ENCODE measurements at places on chromosomes 1 and 21. TPM values are rescaled to one million over a fixed set of nuclear protein-coding genes. Genes with fewer than 3 reads are reported as not detected.

- DNase-seq = no peak
Observed at GRCh38 chr1:164561007-164561406, 2.0 kb downstream of the PBX1 start.

- no peak for DNase-seq
Observed at GRCh38 chr1:226952118-226952441, 12.0 kb downstream of the COQ8A start.

SFN gene
- total RNA-seq = 0.16 TPM

- DNase-seq = no peak
Observed at GRCh38 chr1:3398396-3399140, 55.9 kb upstream of the ARHGEF16 start.

GRCh38 chr1:224069138-224069537 is 44.8 kb upstream of the FBXO28 start:
- DNase-seq = no peak

DNA sequence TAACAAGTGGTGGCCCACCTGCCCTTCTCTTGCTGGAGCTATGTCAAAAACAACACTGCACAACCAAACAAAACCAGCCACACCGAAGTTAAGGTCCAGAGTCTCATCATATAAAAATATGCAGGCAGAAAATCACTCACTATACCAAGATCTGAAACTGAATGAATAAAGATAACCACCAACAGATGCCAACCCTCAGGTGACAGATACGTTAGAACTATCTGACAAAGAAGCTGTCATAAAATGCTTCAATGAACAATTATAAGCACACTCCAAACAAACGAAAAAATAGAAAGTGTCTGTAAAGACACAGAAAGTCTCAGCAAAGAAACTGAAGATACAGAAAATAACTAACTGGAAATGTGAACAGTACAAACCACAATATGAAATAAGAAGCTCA is 14.0 kb downstream of the ZNF496 start:
- DNase-seq = no peak

DNA sequence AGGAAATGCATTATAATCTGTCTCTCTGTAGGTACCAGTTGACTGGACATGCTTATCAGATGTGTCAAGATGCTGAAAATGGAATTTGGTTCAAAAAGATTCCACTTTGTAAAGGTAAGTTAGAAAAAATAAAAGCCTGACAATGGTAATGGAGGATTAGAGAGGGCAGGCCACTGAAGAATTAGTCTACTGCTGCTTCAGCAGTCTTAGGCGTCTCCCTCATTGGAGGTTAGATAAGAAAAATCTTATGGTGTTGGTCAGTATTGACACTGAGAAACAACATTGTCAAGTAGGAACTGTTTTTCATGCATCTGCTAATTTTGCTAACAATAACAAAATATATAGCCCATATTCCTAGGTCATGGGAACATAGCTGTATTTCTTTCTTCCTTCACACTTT is 20.1 kb downstream of the CR2 start:
- no peak for DNase-seq

DNA sequence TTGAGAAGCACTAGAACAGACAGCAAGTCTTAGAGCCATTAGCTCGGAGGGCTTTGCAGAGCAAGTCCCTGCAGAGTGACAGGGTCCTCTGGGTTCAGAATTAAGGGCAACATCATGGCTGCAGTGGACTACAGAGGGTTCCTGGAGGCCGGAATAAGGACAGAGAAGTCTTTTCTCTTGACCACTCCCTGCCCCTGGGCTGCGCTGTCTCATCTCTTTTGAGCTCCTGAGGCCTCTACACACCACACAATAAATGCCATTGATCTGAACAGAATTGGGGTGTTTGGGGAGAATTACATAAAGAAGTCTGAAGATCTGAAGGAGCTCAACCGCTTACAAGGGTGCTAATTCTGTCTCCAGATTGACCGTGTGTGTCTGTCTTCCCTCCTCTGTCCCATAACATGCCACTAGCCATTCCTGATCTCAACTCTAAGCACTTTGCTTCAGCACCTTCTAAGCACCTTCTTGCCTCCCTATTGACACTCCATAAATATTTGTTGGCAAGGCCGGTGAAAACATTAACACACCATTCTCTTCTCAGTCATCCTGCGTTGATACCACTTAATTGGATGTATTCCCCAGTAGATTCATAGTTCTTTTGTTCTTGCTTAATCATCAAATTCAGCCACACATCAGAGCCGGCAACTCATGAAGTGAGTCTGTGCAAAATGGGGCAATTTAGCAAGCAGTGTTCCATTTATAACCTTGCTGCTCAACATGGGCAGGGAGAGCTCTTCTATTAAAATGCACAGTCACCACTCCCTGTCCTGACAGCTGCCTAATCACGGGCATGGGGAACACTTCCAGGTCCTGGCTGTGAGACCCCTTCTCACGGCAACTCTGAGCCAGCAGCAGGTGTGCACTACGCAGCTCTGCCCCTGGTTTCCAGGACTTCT is 49.7 kb downstream of the NMNAT2 start:
- no peak for DNase-seq

DNA sequence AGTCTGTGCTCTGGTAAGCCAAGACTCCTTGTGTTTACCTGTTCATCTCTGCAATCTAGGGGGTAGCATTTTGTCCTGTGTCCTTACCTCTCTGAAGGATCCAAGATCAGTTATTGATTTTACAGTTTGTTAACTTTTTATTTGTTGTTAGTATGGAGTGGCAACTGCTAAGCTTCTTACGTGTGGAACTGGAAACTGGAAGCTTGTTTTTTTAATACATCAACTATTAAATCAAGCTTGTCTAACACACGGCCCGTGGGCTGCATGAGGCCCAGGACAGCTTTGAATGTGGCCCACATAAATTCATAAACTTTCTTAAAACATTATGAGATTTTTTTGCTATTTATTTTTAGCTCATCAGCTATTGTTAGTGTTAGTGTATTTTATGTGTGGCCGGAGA is 29.2 kb upstream of the MPC2 start:
- no peak for DNase-seq

GRCh38 chr1:30610917-30611316 is 112.5 kb downstream of the MATN1 start:
- no peak for DNase-seq

- no peak for DNase-seq
Observed at GRCh38 chr1:175927944-175928343, 184.5 kb upstream of the TNR start.

DISC1 gene
- total RNA-seq = 3.5 TPM

C1orf94 gene
- not detected for total RNA-seq

DNA sequence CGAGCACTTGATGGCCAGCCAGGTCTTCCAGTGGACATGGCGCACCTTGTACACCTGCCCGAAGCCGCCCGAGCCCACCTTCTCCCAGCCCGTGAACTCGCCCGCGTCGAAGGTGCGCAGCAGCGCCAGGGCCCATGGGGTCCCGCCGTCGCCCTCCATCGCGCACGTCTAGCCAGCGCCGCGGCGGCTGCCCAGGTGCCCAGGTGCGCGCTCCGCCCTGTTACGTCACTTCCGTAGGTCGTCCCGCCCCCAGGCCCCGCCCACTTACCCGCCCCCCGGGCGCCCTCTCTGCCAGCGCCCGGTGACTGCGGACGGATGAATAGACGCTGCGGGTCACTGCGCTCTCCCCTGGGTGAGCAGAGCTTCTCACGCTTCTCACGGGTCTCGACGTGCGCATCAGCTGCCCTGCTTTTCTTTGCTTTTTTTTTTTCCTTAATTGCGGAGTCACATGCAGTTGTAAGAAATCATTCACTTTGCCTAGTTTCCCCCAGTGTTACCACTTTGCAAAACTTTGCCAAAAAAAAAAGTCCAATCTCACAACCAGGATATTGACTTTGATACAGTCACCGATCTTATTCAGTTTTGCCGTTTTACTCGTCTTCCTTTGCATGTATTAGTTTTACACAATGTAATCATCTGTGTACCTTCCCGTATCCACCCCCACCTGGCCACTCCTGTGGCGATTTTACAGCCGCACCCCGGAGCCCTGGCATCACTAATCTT is at the start of gene RIPK4:
RIPK4 (minus strand) TSS at position 170 of the 723 bp plus-strand sequence; CDS start at position 159, 11 bp downstream.
- no peak for DNase-seq

DNA sequence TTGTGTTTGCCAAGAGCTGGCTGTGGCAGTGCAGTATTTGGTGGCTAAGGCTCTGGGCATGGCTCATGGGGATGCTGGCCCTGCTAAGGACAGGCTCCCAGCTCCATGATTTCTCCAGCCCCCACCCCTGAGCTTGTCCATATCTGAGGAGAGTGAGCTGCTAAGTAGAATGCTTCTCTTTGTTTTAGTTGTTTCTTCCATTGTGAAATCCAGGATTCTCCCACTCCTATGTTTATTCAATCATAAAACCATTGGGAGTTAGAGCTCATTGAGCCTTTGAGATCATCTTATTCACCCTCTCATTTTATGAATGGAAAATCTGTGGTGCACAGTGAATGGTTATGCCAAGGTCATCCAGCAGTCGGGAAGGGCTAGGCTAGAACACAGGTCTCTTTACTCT is 188.8 kb downstream of the TNR start:
- DNase-seq = no peak

GRCh38 chr1:116243333-116244054 is 129.6 kb upstream of the ATP1A1 start:
- no peak for DNase-seq

DNA sequence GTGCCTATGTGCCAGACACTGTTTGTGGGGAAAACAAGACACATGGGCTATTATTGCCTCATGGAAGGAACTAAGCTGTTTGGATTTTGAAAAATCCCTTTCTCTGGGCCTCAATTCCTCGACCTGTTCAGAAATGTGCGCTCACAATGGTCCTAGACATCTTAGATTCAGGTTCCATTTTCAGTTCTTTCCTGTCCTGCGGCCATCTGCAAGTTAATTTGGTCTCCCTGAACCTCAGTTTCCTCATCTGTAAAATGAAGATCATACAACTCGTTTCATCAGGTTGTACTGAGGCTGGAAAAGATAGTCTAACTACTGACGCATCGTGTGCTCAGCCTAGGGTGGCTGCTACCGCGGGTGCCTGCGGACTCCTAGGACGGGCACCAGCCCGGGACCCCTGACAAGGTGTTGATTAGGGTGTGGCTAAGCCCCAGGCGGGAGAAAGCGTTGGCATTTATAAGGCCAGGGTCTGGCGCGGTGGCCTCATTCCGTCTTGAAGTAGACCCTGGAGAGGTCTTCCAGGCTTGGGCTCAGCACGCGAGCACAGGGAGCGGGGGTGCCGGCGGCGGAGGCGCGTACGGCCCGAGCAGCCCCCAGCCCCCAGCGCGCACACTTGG is 493 bp upstream of the ELOA start:
- DNase-seq = no peak

- no peak for DNase-seq
Observed at GRCh38 chr1:1398677-1399186, 403 bp downstream of the CCNL2 start.

DNA sequence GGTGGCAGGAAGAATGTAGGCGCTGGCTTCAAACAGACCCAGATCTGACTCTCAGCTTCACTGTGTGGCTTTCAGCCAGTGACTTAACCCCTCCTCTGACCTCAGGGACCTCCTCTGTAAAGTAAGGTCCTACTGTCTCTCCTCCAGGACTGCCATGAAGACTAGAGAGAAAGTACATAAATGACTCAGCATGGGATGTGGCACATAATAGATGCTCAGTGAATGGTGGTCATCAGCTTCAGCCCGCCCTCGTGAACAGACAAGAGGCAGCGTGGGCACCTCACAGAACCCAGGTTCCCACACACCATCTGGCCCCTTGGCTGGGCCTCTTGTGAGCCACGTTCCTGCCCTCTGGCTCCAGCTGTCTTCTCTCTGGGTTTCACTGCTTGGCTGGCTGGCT is 126.0 kb downstream of the SYF2 start:
- no peak for DNase-seq

DNA sequence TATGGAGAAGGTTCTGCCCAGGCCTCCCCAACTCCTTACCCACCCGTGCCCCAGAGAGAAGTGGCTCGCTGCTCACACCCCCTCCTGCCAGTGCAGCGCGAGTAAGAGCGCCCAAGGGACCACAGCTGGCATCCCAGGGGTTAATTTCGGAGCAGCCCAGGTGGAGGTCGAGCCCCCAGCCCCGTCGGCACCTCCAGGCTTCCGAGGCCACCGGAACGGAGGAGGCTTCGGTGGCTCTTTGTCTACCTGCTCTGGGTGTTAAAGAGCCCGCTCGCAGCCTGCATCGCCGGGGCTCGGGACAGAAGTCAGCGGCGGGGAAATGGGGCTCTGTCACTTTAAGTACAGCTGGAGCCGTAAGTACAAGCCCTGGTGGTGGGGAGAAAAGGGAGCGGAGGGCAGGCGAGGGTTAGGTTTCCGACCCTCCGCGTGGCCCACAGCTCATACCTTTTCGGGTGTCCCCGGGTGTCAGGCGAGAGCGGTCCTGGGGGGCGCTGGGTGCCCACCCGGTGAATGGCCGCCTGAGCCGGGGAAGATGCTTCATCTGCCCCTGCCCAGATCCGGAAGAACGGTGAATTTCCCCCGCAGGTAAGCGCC is 89.4 kb upstream of the IPO9 start:
- DNase-seq = peak; percentile 74

GRCh38 chr1:181349512-181349911 is 133.8 kb upstream of the CACNA1E start:
- no peak for DNase-seq

AMY1C gene
- total RNA-seq = not detected

DNA sequence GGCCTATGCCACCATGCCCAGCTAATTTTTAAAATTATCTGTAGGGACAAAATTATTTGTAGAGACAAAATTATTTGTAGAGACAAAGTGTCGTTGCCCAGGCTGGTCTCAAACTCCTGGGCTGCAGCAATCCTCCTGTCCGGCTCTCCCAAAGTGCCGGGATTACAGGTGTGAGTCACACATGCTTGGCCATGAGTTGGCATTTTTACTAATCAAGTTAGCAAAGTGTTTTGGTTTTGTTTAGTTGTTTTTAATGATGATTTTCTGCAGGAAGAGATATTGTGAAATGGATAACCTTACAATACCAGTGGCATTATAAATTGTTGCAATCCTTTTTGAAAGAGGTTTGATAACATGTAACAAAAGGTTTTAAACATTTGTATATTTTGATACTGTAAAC is 65.3 kb upstream of the MAGI3 start:
- DNase-seq = no peak

DNA sequence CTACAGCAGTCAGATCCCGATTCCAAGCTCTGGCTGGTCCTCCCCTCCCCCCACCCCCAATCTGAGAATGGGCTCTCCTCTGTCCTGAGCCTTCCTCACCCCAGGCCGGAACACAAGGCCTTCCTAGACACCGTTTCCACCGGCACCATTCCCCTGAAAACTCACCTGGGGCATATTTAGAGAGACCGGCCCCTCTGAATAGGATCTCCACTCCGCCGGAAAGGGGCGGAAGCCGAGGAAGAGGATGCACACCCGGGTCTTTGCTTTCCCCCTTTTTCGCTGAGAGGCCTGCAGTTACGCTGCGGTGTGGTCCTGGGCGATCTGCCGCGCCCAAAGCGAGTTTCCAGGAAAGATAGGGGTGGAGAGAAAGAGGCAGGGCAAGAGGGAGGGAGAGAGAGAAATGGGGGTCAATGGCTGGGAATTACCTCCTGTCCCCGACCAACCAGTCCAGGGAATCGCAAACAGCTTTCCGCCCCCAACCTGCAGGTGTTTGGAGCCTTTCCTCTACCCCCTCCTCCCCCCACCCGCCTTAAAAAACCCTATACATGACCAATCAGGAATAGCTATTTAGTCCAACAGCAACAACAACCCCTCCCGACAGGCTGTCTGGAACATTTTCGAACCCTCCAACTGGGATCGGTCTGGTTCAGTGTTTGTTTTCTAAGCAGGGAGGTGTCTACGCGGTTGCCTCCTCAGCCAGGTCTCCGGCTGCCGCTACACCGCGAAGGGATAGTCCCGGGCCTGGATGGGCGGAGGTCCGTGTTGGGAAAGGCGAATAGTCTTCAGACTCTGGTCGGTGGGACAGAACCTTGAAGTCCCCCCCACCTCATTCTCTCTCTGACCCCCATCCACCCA is 2.8 kb downstream of the TAL1 start:
- DNase-seq = no peak

Data from left ventricle myocardium inferior (tissue), 1 donor.